ENCODE measurements at places on chromosomes 16 and 17.

GRCh38 chr17:37068266-37068665 lies 119.5 kb downstream of the AATF start:
- no peak for DNase-seq

DNA sequence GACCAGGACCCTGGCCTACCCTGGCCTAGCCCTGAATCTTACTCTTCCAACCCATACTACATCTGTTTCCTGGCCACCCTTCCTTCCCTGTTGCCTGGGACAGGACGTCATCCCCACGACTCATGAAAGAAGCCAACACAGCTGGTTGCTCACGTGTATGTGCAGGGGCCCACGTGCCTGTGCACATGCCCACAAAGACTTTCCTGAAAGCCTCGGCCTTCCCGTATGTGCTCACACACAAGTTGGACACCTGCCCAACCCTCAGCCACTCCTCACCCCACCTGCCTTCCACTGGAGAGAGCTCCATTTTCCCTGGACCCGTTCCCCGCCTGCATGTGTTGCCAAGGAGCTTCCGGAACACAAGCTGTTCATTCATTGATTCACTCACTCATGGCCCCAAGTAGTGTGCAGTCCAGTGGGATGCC lies 7.0 kb downstream of the PLXDC1 start:
- peak; percentile 68 for DNase-seq

GRCh38 chr17:81685108-81685507 lies 1.3 kb downstream of the HGS start:
- peak; percentile 46 for DNase-seq

GRCh38 chr16:1322407-1322806 lies 11.0 kb upstream of the BAIAP3 start:
- DNase-seq: no peak

- no peak for DNase-seq
Measured at GRCh38 chr16:88464447-88465318, 11.6 kb downstream of the ZFPM1 start.

DNA sequence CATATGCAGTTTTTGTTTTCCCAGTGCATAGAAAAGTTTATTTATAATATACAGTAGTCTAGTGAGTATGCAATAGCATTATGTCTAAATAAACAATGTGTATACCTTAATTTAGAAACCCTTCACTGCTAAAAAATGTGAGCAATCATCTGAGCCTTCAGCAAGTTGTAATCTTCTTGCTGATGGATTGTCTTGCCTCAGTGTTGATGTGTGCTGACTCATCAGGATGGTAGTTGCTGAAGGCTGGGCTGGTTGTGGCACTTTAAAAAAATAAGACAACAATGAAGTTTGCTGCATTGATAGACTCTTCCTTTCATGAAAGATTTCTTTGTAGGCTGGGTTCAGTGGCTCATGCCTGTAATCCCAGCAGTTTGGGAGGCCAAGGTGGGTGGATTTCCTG lies 13.9 kb upstream of the CAPNS2 start:
- DNase-seq: no peak

DNA sequence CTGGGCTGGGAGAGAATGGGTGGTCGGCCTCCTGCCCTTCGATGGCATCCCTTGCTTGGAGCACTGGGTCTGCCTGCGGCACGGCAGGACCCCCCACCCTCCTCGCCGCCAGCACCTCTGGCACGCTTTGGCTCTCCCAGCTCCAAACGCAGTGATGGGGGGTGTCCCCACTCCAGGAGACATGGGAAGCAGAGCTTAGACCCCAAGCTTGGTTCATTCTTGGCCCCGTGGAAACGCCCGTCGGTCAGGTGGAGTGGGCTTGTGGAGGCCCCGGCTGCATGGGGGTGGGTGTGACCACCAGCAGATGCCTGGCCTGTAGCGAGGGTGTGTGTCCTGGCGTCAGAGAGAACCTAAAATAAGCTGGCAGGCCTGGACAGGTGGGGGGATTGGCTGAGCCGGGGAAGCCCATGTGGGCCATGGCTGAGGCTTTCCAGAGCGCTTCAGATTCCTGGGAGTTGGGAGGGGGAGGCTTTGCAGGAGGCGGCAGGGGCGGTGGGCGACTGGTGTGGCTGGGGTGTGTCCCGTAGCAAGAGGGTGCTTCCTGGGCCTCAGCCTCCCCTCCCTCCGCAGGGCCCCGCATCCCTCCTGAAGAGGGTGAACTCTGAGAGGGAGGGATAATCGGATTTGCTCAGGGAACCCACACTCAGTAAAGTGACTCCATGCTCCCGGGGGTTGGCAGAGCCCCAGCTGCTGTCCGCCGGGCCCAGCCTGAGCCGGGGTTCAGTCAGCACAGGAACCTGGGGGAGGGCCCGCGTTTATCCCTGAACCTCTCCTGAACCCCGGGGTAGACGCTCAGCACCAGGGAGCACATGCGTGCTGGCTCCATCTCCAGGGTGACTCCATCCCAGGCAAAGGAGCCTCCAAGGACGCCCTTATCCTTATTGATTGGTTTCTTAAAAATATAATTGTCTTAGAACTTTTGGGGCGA lies 3.4 kb downstream of the CACNA1H start:
- DNase-seq: no peak

DNA sequence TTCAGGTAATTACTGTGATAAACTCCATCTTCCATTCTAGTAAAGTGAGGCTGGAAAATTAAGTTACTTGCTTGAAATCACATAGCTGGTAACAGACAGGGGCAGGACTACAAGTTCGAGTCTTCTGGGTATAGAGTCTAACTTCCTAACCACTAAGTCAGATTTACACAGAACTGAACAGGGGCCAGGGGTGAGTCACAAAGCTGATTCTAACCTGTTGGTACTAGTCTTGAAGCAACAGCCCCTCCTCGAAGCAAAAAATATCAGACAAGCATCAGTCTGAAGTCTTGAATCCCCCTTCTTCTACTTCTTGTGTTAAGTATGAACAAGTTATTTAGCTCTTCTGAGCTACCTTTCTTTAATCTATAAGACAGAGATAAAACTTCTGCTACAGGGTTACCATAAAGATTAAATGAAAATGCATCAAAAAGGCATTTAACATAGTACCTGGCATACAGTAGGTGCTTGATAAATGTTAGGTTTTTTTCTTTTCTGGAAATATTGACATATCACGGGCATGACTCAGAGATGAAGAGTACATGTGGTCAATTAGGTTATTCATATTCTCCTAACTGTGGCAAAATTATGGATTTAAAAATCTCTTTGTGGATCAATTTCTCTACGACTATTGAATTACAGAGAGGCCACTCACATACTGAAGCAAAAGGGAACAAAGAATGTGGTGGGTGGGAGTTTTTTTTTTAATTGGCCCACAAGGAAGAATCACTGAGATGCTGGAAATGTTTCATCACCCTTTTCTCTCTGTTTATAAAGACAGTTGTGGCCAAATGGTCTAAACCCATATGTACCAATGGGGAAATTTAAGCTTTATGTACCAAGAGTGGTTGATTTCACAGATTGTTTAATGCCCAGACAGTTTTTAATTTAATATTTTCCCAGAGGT lies 266.9 kb upstream of the DYNLRB2 start:
- DNase-seq: peak; percentile 15

- no peak for DNase-seq
Measured at GRCh38 chr17:82737967-82738877, 2.8 kb downstream of the FN3K start.

DNA sequence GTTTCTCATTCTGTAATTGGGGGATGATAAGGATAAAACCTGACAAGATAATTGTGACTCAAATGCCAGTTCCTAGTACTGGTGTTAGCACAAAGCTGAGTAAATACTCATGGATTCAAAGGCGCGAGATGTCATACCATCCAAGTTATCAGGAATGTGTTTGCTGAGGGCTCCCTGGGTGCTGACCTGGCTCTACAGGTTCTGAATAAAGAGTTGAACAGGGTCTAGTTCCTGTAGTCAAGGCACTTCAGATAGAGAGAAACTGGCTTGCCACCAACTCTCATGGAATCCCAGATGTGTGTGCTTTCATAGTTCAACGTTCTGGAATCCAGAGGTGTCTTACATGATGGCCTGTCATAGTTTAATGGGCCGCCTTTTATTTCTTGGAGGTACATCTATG lies 141.6 kb downstream of the PRKCA start:
- no peak for DNase-seq
